ENCODE measurements at places on chromosomes 7 and 10. TPM values are rescaled to one million over a fixed set of nuclear protein-coding genes. Genes with fewer than 3 reads are reported as not detected.

The GNGT1 gene
- total RNA-seq: not detected

The NUTM2A gene
- 2.6 TPM for total RNA-seq

The SERPINE1 gene
- total RNA-seq: 0.80 TPM

The GSDME gene
- 4.4 TPM for total RNA-seq

The LIPN gene
- total RNA-seq: not detected

GRCh38 chr7:112254156-112254555 is 47.7 kb downstream of the ZNF277 start:
- H3K27ac ChIP-seq: no peak overlapping the region
- no peak overlapping the region for H3K4me3 ChIP-seq
- no peak for DNase-seq
- H3K36me3 ChIP-seq: no peaks in the 10 kb centered on the region
- H3K27me3 ChIP-seq: peaks cover 1% of the 10 kb centered on the region

Data from endothelial cell (in vitro differentiated cells).